NCI-H187 (cell line): ENCODE measurements at places on chromosomes 3 and 15.

GRCh38 chr3:37148208-37148607 is 26.2 kb downstream of the LRRFIP2 start:
- DNase-seq = no peak

- DNase-seq = no peak
These were observed 215.3 kb downstream of the OPA1 start for GRCh38 chr3:193808317-193808716.

DNA sequence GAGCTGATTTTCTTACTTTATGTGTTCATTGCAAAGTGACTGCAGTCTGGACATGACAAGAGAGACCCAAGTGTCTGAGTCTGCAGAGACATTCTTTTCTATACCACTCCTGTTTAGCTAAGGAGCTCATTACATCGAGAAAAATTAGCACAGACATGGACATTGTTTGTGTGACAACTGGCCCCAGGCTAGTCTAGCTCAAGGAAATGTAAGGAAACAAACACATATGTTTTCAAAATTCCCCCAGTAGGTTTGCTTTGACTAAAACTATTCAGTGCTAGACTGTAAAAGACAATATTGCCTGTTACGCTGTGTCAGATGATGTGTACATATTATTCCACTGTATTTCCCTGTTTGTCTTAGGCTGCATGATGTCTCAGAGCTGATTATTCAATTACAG is 40.9 kb downstream of the TPRG1 start:
- no peak for DNase-seq

DNA sequence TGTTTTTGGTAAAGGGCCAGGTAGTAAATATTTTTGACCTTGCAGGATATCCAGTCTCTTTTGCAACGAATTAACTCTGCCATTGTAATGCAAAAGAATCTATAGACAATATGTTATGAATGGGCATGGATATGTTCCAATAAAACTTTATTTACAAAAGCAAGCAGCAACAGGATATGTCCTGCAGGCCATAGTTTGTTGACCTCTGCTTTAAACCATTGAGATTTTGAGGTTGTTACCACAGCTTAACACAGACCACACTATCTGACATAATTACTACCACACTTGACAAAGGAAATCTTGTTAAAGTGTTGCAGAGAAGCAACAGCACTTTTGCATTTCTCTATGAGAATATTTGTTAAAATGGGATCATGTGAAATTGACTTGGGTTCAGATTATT is 349.3 kb downstream of the ERC2 start:
- no peak for DNase-seq

DNA sequence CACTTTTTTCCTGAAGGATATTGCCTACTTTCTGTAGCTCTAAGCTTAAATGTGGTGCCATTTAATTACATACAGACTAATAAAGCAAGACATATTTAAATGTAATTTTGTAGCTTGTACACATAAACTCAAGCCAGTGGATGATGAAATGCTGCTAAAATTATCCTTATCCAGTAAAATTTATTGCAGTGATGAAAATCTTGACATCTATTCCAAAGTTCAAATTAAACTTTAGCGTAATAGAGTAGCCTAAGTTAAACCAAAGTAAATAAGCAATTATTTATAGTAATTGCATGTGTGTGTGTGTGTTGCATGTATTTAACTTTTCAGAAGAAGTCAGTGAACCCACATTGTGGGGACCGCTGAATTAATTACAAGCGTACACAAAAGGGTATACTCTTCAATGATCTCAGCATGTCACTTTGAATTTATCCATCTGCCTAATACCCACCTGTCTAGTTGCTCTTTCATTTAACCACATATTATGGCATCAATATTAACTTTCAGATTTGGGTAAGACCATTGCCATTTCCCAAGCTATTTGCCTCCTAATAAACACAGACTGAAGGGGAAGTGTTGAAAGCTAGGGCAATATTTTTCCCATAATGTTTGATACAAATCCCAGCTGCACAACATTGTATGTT is 85.0 kb downstream of the MECOM start:
- DNase-seq = no peak

- no peak for DNase-seq
These were observed 25.1 kb upstream of the TCF12 start for GRCh38 chr15:56893364-56893678.

GRCh38 chr15:75483961-75484360 is 32.5 kb upstream of the SIN3A start:
- no peak for DNase-seq

GRCh38 chr3:46734773-46735172 is 17.1 kb upstream of the PRSS50 start:
- no peak for DNase-seq

DNA sequence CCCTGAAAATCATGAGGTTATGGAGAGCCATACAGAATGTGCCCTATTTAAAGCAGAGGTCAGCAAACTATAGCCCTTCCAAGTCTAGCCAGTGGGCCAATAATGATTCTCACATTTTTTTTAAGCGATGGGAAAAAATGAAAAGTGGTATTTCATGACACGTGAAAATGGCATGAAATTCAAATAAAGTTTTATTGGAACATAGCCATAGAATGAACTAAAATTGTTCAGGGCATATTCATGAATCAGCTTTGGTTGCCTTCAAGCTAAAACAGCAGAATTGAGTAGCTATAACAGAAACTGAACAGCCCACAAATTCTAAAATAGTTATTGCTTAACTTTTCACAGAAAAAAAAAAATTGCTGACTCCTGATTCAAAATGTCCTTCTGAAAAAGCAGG is 104.5 kb downstream of the TFG start:
- no peak for DNase-seq

DNA sequence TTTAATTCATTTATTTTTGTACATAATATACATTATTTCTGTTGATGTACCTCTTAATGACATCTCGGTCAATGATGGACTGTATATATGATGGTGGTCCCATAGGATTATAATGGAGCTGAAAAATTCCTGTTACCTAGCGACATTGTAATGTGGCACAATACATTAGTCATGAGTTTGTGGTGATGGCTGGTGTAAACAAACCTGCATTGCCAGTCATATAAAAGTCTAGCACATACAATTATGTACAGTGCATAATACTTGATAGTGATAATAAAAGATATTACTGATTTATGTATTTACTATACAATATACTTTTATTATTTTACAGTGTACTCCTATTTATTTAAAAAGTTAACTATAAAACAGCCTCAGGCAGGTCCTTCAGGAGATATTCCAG is 15.1 kb downstream of the TTC14 start:
- no peak for DNase-seq

DNA sequence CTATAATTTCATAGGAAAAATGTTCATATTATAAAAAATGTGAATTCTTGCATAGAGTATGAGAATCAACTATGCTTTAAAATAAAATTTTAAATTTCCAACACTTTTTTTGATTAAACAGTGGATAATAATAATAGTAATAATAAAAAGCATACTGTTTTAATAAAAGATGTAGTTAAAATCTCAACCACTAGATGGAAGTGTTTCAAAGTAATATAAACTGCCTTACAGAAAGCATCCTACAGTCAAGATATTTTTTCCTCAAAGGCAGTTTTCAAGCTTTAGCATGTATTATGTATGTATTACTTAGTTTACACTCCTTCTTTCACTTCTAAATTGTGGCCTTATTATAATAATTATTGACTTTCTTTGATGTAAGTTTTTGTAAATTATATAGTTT is 217.5 kb downstream of the CHL1 start:
- no peak for DNase-seq

DNA sequence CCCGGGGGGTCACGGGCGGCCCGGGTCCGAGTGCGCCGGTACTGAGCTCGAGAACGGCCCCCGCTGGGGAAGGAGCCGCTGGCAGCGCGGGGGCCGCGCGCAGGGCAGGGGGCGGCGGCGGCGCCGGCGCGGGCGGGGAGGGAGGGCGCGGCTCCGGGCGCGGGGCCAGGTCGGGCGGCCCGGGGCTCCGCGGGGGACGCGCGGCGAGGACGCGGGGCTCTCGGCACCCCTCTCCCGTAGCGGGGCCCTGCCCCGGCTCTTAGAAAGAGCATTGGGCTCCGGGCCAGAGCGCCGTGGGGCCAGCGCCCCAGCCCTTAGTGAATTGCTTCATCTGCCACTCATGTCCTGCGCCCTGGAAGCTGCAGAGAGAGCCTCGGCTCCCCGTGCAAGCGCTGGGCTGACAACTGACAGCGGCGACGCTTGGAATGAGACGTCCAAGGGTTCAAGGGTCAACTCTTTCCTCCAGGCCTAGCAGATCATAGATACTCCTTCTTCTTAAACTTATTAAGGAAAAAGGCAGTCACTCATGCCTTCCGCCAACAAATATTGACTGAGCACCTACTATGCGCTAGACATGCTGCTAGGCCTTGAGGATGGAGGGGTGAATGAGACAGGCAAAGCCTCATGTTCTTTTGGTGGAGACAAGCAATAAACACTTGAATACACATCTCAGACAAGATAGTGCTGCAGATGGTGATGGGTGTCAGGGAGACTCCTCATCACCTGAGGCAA is 140.8 kb downstream of the SMAD6 start:
- DNase-seq = no peak

GRCh38 chr15:49990835-49991545 is 128.0 kb downstream of the ATP8B4 start:
- DNase-seq = no peak

DNA sequence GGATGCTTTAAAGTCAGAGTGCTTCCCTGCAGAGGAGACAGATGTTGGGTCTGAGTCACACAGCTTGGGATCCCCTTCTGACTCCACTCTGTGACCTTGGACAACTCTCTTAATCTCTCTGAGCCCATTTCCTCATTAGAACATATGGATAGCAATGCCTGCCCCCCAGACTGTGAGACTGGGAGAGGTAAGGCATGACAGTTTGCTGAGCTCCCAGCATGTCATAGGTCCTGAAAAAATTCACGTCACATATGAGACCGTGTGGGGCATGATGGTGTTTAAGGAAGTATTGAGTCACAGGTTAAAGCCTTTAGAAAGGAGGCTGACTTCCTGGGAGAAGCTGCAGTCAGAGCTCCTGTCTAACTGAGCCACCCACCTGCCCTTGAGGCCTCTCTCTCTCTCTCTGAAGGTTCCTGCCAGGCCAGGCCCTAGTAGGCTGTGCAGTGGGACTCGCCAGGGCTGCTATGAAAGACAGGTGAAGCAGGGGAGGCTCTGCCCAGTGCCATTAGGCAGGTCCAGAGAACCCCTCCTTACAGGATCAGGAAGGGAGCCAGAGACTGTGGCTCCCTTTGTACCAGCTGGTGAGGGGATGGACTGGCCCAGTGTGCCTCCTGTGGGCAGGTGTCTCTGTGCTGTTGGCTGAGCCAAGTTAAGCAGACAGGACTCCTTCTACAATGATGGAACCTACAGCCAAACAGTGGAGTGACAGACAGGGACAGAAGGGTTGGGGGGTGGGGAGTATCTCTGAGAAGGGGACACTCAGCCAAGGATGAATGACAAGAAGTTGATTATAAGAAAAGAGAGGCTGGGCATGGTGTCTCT is 19.5 kb upstream of the DOCK3 start:
- no peak for DNase-seq

DNA sequence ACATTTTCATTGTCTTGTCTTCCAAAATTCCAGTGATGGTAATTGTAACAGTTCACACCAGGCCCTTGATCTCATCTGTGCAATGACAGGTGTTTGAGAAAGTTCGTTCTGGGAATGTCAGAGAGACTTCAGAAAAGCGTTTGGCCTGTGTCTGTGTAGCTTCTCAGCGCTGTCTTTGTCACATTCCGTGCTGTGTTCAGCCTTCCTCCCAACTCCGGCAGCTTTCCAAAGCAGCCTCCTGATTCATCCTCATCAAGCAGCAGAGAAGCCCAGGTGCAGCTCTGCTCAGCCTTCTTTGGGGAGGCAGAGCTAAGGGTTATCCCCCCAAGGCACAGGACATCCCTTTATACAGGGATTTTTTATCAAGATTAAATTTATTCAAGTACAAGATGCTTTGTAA is 494.0 kb upstream of the SUCLG2 start:
- DNase-seq = no peak

GRCh38 chr15:40002295-40002694 is 36.7 kb downstream of the SRP14 start:
- no peak for DNase-seq

DNA sequence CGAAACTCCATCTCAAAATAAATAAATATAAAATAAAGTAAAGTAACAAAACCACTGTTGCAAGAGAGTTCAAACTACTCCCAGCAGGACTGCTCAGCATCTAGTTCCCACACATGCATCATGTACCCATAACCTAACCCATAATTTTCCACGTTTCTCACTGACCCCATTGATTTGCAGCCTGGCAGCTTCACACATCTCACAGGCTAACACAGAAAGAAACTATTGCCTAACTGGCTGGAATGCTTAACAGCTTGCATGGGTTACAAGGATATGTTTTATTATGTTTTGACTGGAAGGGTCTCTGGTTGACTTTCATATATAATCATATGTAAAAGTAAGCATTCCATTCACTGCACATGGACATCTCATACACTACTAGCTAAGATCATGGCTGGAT is 55.6 kb upstream of the TBC1D23 start:
- DNase-seq = no peak

GRCh38 chr3:85164436-85164835 is 205.6 kb downstream of the CADM2 start:
- DNase-seq = no peak

DNA sequence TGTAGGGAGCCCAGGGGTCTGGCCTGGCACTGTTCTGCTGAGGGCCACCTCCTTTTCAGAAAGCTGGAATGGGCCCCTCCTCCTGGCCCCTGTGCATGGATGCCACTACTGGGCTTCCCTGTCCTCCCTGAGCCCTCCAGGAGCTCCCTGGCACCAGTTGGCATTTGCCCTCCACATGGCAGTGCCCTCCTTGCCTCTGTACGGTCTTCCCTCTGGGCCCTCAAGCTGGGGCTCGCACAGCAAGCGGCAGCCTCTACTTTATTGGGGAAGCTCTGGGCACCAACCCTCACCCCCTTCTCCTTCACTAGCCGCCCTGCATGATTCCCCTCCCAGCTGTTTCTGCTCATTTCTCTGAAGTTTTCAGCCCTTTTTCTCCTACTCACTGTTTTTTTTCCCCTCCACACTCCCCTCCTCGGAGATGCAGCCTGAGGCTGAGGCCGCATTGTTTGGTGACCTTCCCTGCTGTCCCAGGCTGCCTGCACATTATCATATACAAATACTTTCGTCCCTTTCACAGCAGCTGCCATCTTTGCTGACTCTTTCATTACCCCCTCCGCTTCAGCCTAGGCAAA is 127.3 kb downstream of the EEFSEC start:
- no peak for DNase-seq

GRCh38 chr3:64871834-64872249 is 184.0 kb upstream of the ADAMTS9 start:
- no peak for DNase-seq

- DNase-seq = no peak
These were observed 331 bp downstream of the RNU6-1 start for GRCh38 chr15:67839499-67839928.

DNA sequence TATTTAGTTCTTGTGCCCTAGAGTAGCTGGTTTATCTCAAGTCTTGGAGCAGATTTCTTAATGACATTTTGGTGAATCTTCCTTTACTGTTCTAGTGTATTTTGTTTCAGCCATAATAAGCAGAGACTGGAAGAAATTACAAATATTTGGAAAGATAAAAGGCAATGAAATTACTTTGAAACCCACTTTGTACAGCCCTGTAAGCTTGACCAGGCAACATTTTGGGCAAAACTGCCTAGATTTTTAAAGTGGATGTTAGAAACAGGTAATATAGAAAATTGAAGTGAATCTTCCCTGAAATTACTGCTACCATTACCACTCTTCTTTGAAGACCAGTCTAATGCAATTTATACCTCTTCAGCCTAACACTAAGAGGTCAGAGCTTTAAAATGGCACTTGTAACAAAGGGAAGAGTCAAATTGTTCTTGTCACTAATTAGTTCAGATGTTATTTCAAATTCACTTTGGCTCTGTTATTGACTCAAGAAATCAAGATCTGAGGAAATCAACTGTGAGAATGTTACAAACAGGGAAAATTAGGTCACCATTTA is 589.4 kb downstream of the NLGN1 start:
- no peak for DNase-seq

GRCh38 chr3:190193210-190193609 is 72.5 kb upstream of the P3H2 start:
- DNase-seq = no peak
